Caco-2 (cell line): ENCODE measurements at places on chromosomes 6 and 20.
A peak's percentile ranks its signal among the peaks of the same experiment; 100 is the strongest.

DNA sequence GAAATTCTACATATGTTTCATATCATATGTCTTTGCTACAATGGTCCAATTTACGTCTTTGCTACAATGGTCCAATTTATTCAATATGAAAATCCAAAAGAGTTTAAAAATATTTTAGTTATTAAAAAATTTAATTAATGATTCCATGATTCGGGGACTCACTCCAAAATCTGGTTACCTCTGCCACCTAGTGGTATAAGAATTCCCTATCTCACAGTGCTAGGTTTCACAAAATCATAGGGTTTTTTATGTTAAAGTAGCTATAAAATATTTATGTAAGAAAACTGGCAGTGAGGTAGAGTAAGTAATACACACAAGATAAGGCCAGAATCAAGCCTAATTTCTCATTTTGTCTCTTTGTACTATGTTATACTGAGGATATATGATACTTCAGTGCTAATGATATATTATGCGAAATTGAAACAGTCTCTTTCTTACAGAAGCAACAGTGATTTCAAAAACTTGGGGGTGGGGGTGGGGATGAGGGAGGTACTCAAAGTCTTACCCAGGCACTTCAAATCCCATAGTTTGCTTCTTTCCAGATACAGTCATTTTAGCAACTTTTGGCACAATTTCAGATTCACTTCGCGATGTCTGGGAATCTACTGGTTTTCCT, 52.3 kb downstream of the HBS1L start:
- DNase-seq = no peak

- DNase-seq = no peak
These were observed 44.2 kb downstream of the AKAP12 start for GRCh38 chr6:151284012-151284411.

DNA sequence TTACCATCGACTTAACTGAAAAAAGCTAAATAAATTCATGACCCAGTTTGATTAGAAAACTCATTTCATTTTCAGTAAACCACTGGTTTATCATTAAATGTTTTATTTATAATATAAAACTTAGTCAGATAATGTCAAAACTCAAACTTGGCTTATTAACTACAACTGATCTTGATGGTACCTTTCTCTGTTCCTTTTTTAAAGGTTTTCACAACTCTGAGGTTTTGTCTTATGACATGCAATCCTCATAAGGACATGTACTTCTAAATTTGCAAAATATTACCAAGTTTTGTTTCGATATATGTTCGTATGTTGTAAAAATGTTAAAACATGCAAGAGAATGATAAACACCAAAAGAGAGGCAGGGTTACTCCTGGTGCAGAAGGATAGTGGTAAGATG, 82.5 kb upstream of the PDE10A start:
- DNase-seq = no peak

- no peak for DNase-seq
These were observed 43.7 kb upstream of the ADTRP start for GRCh38 chr6:11822346-11822745.

GRCh38 chr6:5457041-5457440, 195.7 kb downstream of the FARS2 start:
- no peak for DNase-seq

DNA sequence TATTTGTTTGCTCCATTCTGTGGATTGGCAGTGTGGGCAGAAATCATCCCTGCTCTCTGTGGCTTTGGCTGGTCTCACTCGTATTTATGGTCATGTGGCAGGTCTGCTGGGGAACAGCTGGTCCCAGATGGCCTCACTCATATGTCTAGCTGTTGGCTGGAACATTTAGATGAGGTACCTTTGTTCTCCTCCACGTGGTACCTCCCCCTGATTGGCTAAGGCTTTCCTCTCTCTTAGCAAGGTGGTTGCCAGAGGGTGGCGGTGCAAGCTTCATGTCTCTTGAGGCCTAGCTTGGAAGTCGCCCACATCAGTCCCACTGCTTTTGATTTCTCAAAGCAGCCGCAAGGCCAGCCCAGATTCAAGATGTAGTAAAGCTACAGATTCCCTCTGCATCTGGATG, 348.5 kb upstream of the BTBD3 start:
- no peak for DNase-seq

DNA sequence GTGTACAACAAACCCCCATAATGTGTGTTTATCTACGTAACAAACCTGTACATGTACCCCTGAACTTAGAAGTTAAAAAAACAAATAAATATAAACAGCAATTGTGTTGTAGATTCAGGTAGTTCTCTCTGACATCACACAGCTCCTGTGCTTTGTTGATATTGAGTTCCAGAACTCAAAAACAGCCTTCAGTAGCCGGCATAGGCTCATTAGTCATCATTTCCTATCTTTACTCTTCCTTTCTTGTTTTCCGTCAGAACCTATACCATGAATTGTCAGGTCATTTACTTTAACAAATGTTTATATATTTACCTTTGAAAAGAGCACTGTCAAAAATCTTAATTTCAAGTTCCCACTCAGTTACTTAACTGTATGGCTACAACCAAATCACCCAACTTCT, 88.8 kb downstream of the ADTRP start:
- no peak for DNase-seq

DNA sequence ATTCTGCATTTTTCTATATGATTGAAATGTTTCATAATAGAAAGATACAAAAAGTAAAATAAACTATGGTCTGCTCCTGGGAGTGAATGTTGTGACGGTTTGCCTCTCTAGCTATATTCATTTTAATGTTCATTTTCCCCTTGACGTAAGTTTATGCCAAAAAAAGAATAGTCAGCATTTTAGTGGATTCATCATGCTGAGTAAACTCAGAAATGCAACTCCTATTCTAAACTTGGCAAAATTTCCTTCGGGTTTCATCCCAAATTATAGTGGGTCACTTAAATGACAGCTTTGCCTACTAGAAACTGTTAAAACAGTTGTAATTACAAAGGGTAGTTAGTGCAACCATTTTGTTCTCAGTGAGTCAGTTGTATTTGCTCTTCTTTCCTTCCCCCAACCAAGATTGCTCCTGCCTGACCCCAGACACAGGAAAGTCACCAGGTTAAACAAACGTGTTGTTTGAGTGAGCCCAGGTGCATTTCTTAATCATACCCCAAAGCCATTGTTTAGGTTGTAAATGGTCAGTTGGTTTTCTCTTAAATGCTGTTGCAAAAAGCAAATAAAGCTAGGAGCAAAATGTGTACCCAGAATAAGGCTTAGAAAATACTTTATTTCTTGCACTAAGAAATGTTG, 482.3 kb upstream of the SOX4 start:
- peak; percentile 73 for DNase-seq

DNA sequence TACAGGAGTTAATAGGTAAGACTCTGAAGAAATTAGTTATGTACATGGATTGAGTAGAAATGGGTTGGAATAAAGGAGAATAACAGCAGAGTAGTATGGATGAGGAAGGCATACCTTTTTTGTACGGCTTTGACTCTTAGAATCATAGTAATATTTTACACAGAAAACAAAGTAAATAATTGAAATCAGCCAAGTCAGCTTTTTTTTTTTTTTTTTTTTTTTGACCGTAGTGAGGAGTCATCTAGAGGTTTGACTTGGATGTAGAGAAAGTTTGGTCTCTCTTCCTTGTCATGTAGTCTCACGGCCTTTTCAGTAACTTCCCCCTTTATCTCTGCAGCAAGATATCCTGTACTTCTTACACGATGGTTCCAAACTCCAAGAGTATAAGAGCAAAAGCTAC, 158.9 kb downstream of the FLRT3 start:
- no peak for DNase-seq

DNA sequence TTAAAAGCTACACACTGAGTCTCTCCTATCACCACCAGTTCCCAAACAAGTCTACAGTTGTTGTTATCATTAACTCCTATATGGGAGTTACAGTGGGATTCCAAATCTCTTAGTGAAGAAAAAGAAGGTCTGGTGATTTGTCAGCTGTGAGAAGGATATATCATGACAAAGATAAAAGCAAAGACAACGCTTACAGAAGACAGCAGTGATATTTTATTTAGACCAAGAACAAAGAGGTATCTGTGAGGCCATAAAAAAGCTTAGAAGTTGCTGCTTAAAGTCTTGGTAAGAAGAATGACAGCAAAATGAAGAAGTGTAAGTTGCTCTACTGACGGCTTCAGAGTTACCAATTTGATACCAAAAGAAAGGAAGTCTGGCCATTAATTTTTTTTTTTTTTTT, 47.2 kb downstream of the CHD6 start:
- DNase-seq = no peak

- no peak for DNase-seq
These were observed 191.0 kb upstream of the SNX9 start for GRCh38 chr6:157631838-157632614.

DNA sequence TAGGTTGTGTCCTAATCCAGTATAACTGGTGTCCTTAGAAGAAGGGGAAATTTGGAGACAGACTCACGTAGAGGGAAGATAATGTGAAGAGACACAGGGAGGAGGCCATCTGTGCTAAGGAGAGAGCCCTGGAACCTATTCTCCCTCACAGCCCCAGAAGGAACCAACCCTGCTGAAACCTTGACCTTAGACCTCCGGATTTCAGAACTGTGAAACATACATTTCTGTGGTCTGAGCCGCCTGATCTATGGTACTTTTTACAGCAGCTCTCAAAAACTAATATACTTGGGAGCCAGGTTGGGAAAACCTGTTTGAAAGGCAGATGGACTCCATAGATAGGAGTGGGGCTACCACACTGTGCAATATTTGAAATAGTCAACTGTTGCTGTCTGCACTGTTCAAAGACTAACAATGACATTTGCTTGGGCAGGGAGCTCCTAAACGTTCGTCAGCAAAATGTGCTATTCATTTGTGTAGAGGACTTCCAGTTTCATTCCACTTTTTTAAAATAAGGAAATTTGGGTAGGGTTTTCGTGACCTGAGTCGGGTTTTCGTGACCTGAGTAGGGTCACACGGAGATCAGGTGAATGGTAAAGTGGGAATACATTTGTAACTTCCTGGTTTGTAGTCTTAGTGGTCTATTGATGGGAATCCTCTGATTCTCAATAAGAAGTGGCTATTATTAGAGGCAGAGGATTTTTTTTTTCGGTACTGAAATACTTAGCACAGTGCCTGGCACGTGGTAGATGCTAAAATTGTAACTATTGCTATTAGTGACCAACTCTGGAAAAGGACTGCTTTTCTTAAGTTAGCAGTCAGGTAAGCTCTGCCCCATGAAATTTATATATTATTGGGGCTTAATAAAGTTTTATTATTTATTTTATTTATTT, 11.4 kb downstream of the TAGAP start:
- no peak for DNase-seq

DNA sequence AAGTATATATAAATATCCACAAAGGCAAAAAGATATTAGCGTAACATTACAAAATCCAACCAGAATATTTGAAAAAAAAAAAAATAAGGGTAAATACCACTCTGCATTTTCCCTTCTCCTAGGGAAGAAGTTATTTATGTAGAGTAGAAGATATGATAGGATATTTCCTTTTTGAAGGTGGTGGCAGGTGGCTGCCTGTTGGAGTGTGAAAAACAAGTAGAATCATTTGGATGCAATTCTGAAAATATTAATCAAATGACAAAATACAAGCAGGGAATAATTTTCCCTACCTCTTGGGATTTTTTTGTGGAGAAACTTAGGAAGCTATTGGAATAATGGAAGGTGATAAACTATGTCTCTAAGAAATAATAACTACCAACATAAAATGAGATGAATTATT, 62.5 kb upstream of the OGFRL1 start:
- DNase-seq = no peak

- no peak for DNase-seq
These were observed 618.9 kb upstream of the GJE1 start for GRCh38 chr6:141513830-141514229.

DNA sequence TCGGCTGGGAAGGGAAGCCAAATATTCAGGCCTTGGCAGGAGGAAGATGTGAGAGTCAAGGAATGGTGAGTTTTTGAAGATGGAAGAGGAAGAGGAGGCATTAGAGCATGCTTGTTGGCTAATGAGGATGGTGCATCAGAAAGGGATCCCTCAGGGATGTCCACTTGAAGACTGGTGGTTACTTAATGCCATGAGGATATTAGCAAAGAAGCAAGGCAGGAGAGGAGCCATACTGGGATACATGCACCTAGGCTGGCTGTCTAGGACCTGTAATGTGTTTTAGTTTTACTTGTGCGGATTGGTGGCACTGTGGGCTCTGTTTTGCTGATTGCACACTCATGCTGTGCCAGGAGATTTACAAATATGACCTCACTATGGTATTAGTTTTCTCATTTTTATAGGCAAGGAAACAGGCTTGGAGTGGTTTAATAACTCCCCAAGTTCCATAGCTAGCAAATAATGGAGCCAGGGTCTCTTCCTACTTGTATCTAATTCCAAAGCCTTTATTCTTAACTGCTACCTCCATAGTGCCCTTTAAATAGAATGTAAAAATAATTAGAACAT, 37.8 kb downstream of the NCOA7 start:
- DNase-seq = no peak

DNA sequence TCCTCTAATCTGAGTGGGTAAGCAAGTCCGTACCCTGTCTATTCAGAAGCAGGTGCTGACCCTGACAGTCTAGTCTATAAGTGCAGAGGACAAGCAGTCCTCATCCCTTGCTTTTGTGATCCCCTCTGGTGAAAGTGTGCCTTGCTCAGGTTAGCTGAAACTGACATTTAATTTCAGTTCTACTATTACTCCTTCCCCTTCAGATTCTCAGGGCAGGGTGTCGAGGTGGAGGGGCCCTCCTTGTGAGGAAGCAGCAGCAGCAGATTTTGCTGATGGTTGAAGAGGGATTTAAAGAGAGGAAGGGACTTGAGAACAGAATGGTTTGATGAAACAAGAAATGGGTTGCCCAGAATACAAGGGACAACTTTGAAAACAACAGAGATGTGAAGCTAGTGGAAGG, 309.3 kb downstream of the CLIC5 start:
- no peak for DNase-seq

- DNase-seq = no peak
These were observed 8.5 kb downstream of the QRSL1 start for GRCh38 chr6:106637717-106638341.

DNA sequence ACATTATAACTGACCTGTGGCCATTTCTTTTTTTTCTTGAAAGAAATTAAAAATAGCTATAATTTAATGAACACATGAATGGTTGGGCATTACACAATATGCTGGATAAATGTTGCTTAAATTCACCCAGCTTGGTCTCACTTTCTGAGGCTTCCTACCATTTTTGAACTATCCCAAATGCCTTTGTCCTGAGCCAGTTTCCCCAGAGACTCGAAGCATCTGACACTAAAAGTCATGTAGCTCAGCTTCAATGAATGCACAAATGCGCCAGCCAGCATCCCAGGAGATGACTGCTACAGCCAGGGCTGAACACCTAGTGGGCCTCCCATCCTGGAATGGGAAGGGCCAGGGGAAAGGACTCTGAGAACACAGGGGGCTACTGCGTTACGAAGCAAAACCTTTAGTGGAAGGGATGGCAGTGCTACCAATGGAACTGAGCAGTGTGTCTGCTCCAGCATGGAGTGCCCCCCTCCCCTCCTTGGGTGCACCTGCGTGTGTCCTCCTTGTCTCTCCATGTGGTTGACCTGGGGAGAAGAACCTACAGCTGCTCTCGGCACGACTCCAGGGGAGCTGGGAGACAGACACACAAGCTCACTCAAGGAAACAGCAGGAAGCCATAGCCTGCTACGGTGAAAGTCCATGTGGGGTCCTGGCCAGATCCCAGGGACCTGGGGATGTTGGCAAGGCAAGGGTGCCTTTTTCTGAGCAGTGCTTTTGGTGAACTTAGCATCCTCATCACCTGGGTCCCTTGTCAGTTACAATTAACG, 60.9 kb downstream of the IRF4 start:
- no peak for DNase-seq
